Astrocyte (in vitro differentiated cells and primary cell): ENCODE measurements at places on chromosomes 4 and X. TPM values are rescaled to one million over a fixed set of nuclear protein-coding genes. Genes with fewer than 3 reads are reported as not detected.

Gene CRMP1
- total RNA-seq, result 59.6 and 67.4 TPM in 2 replicates

Gene CT55
- not detected in 2 replicates for total RNA-seq

Gene TMEM31
- total RNA-seq, result 0.43 TPM in 1 of 2 replicates, not detected in the other

Gene NXF2
- not detected in 2 replicates for total RNA-seq

Gene UNC5C
- total RNA-seq, result 3.1 and 5.7 TPM in 2 replicates

Gene SULT1E1
- total RNA-seq, result 0.34 TPM in 1 of 2 replicates, not detected in the other

Gene BEX2
- total RNA-seq, result 10.0 and 12.6 TPM in 2 replicates

Gene UTP3
- total RNA-seq, result 34.9 and 37.0 TPM in 2 replicates

Gene CT83
- not detected in 2 replicates for total RNA-seq

Gene CYTL1
- 9.2 and 9.6 TPM in 2 replicates for total RNA-seq
